Activated CD4-positive, alpha-beta memory T cell treated with anti-CD3 and anti-CD28 coated beads, Interleukin-2, amount 10 ng/mL, durations not matched to agents 7 days and 5 days (primary cell): ENCODE measurements at places on chromosomes 13 and 19.

GRCh38 chr13:54033323-54033861 lies 1004.8 kb downstream of the OLFM4 start:
- no peak for DNase-seq

GRCh38 chr13:51726446-51727193 lies 77.3 kb downstream of the DHRS12 start:
- no peak for DNase-seq

- DNase-seq, result no peak
Observed at GRCh38 chr13:43374621-43375020, 351.2 kb downstream of the DNAJC15 start.

DNA sequence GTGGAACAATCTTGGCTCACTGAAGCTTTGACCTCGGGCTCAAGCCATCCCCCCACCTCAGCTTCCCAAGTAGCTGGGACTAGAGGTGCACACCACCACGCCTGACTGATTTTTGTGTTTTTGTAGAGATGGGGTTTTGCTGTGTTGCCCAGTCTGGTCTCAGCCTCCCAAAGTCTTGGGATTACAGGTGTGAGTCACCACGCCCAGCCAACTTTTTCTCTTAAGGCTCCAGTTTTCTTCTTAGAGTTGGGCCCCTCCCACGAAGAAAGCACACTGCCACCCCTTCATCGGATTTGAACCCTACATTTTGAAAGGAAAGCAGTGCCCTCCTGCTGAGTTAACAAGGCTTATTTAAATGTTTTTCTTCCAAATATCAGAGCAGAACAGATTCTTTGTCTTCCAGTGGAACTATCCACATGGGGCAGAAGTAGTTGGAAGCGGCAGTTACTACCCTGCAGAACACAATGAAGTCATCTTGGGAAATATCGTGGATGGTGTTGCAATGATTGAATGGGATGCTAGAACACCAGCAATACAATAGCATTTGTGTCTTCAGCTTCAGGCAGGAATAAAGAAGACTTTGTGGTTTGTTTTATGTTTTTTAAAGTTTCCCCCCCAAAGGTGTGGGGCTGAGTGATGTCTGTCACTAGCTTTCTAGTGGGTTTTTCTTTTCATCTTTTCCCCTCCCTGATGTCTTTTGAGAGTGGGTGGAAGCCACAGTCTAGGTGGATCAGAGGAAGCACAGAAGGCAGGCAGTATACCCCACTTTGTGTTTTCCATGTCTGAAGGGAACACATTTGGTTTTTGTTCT lies 8.9 kb downstream of the ACTN4 start:
- no peak for DNase-seq

GRCh38 chr13:46179969-46180763 lies 1.8 kb downstream of the LCP1 start:
- no peak for DNase-seq

DNA sequence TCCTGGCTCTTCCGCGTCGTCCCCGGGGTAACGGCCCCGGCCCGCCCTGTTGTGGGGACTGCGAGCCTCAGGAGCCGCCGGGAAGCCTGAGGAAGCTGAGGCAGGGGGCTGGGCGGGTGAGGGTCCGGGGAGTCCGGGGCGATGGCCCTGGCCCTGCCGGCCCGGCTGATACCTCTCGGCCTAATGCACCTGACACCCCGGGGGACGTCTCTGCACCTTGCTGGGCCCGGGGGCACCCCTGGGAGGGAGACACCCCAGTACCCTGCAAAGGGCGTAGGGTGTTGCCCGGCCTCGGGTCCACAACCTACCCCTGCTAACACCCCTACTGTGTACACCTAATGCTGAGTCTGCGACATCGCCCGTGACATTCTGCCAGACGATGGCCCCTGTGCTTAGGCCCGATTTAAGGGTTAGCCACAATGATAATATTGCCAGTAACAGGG lies 410 bp downstream of the PIN1 start:
- DNase-seq, result no peak

DNA sequence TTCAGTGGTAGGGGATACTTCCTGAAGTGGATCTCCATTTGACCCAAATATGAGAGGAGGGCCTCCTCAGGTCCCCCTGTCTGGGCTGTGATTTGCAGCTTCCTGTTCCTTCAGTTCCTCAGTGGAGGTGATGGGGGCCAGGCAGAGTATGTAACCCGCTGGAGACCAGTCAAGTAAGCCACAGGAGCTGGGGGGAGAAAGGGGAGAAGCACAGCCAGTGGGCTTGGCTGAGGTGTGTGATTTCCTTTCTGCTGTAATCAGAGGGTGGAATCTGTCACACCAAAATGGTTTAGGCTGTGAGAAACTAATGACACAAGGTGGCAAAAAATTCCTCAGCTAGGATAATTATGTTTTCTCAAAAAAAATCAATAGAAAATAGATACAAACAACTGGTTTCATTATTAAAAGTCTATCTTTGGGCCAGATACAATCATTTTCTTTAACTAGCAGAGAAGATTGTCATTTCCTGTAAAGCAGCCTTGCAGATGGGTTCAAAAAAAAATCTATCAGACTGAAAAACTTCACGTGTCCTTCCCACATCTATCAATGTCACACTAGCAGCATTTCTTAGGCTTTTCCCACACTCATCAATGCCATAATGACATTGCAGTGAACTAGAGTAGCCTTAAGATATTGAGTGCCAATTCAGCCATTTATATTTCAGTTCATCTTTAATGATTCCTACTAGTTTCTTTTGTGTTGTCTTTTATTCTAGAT lies 1660.3 kb downstream of the EFNB2 start:
- no peak for DNase-seq
